Activated CD8-positive, alpha-beta memory T cell treated with anti-CD3 and anti-CD28 coated beads for 36 hours (primary cell): ENCODE measurements at places on chromosomes 5 and 9. TPM values are rescaled to one million over a fixed set of nuclear protein-coding genes. Genes with fewer than 3 reads are reported as not detected.

Gene DDX46
- 80.4 TPM for total RNA-seq

Gene CER1
- total RNA-seq, result not detected

Gene SLC27A6
- total RNA-seq, result not detected

Gene ZFP37
- total RNA-seq, result 1.4 TPM
